ENCODE measurements at places on chromosomes 7 and 10.

- peak; percentile 69 for DNase-seq
These were observed 83.9 kb downstream of the JAZF1 start for GRCh38 chr7:28096713-28097112.

DNA sequence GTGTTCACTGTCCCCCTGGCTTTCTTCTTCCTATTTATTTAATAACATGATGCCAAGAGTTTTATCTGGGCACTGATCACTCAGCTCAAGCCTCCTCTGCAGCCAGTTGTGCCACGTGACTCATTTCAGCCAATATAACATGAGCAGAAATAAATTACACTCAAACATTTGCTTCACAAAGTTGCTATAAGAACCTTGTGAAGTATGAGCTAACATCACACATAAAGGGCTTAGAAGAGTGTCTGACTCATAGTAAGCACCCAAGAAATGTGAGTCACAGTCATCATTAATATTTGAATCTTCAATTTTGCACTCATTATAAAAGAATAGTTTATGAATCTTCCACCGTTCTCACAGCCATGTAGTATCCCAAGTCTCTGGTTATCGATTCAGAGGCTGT is 414.6 kb upstream of the NPVF start:
- peak; percentile 13 for DNase-seq

DNA sequence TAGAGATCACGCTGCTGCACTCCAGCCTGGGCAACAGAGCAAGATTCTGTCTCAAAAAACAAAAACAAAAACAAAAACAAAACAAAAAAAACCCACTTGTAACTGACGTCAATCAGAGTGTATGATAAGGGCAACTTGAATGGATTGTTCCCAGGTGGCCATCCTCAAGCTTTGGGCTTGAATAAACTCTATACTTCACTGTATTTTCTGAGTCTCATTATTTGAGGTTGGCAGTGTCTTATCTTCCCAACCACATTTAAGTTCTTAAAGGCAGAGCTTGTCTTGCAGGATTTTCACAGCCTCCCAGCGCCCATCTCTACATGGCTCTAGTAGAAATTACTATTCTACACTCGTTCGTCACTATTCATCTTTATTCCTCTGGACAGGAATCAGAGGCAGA is 5.1 kb upstream of the OAT start:
- DNase-seq, result no peak

- DNase-seq, result peak; percentile 45
These were observed 27.8 kb downstream of the STEAP4 start for GRCh38 chr7:88278881-88279280.

DNA sequence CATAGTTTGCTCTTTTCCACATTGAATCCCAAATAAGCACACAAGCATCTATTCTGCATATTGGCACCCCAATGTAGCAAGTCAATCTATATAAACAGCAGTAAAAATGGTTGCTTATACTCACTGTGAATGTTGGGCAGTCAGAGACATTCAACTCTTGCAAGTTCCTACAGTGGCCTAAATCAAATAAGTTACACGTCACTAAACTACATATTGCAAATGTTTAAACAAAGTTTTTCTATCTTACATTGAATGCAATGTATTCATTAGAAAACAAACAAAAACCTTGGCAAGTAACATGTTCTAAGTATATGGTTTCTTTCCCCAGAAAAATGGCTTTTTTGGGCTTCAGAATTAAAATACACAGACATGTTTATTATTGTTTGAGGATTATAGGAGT is 19.0 kb downstream of the LRRC17 start:
- DNase-seq, result no peak

- peak; percentile 74 for DNase-seq
These were observed 95.4 kb upstream of the AFAP1L2 start for GRCh38 chr10:114499630-114500190.
